ENCODE measurements at places on chromosomes 7 and 10.

GRCh38 chr10:50398823-50399222 lies 147.5 kb upstream of the ASAH2 start:
- DNase-seq, result no peak

DNA sequence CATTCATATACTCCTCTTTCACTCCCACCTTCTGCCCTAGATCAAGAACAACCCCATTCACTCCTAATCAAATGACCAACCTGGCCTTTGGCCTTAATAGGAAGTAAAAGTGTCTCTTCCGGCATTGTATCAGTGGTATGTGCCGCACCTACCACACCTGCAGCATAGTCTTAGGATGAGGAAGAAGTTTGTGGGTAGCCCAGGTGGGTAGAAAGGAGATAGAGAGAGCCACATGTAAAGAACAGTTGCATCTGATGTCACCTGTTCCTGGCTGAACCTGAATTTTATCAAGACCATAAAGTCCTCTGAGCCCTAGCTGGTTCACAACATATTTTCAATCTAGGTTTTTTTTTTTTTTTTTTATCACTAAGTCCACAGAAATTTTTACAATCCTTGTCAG lies 55.5 kb upstream of the PTPN12 start:
- no peak for DNase-seq

GRCh38 chr10:103459615-103460014 lies 915 bp upstream of the CALHM1 start:
- DNase-seq, result no peak

DNA sequence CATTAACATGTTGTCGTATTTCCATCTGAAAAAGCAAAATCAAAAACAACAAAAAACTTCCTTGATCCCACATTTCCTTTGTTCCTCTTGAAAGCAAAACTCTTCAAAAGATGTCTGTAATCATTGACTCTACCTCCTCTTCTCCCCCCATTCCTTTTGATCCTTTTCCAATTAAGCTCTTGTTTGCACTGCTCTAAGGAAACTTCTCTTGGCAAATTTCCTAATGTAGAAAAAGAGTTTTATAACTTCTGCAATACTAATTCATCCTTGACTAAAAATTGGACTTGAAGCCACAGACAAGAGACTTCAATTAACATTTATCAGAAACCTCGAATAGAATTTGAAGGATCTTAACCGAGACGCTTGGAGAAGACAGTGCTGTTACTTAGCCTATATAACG lies 317.1 kb upstream of the SEMA3C start:
- no peak for DNase-seq

DNA sequence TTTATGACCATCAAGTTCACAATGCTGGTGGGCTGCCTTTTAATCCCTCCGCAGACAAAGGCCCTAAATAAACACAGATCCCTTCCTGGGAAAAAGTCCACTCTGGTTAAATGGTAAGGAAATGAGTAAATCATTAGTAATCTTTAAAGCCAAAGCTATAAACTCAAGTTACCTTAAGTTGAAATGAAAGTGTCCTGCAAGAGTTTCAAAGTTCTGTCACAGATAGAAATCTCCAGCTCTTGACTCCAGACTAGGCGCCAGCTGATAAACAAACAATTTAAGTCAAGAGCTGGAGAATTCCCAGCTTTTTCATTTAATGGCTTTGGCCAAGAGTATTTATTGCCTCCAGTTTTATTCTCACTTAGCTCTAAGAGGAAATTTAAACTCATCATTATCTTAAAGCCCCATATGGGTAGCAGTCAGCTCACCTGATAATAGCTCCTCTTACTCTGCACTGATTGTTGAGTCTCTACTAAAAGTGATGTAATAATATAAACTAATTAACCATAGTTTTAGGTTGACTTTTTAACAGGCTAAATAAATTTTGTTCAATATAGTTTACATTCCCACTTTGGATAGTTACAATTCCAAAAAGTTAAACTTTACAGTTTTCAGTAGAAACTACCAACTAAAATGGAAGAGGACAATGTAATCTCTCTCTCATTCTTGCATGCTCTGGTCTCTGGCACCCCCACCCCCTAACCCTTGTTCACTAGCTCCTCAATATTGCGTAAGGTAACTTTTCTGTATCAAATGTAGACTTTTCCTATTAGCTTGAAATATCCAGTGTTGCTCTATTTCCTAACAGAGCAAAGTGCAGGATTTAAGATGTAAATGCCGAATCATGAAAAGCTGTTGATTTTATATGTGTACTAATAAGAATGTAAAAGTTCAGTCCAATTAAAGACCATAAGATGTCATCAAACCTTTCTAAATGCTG lies 56.1 kb downstream of the HIBADH start:
- no peak for DNase-seq

GRCh38 chr10:76231286-76231934 lies 800.0 kb downstream of the LRMDA start:
- DNase-seq, result no peak

DNA sequence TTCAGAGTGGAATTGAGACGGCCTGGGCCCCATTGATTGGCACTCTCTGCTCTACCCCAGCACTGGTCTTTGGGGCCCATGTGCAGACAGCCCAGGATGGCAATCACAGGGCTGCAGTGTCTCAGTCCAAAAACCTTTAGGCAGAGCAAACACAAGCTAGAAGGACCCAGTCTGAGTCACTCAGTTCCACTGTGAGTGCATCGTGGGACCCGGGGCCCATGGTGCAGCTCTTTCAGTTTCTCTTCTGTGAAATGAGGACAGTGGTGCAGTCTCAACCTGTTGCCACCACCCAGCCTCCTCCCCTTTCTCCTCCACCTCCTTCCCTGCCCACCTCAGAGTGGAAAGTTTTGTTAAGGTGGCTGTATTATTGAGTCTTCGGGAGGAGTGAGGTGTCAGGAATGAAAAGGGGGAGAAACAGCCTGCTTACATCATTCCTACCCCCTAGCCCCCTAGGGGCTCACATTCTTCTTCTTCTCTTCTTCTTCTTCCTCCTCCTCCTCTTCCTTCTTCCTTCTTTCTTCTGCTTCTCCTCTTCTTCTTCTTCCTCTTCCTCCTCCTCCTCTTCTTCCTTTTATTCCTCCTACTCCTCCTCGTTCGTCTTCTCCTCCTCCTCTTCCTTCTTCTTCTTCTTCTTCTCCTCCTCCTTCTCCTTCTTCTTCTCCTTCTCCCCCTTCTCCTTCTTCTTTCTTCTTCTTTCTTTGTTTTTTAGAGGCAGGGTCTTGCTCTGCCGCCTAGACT lies 19.5 kb upstream of the CARD11 start:
- peak; percentile 62 for DNase-seq

- no peak for DNase-seq
These were observed 89.2 kb upstream of the BMPER start for GRCh38 chr7:33816106-33816505.

GRCh38 chr10:21885940-21886339 lies 117.6 kb downstream of the DNAJC1 start:
- no peak for DNase-seq

DNA sequence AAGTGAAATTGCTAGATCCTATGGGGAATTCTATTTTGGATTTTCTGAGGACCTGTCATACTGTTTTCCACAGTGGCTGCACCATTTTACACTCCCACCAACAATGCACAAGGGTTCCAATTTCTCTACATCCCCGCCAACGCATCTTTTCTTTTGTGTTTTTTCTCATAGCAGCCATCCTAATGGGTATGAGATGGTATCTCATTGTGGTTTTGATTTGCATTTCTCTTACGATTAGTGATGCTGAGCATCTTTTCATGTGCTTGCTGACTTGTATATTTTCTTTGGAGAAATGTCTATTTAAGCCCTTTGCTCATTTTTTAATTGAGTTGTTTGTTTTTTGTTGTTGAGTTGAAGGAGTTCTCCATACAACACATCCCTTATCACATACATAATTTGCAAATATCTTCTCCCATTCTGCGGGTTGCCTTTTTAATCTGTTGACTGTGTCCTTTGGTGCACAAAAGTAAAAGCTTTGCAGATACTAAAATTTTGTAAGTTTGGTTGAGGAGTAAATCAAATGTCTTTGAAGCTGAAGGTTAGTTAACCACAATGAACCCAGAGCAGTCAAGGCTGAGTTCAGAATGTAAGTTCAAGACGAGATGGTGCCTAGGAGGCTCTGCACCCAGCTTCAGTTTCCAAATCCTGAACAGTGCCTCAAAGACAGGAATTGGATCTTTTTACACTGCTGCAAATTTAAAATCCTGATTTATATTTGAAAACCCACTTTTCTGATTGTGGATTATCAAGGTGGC lies 195.4 kb downstream of the COBL start:
- DNase-seq, result no peak

DNA sequence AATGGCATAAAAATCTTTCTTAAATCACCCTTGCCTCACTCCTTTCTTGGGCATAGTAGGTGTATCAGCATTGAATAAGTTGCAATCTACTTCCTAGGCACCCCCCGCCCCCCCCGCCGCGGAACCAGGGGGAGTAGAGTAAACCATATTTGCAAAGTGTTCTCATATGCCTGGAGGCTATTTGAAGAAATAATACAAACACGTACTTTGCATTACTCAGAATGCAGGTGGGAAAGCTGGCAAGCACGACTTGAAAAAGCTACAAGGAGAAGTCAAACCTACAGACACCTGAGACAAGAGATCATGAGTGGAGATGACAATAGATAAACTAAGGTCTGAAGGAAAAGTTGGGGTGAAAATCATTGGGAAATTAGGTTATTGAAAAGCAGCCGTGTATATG lies 65.6 kb downstream of the POM121L12 start:
- no peak for DNase-seq

DNA sequence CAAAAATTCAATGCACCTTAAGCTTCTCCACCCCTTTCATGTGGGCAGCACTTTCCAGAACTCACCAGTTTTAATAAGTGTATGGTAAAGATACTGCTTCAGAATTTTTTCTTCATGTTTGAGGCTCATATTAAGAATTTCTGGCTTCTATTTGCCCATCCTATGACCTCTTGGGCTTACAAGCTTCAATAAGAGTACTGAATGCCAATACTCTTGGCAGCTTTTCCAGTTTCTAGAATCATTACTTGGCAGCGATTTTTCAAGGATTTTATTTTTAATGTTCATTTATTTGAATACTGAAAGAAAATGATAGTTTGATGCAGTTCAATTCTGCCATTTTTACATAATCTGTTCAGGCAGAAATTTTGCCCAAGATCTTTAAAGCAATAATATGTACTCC lies 242.1 kb upstream of the KCND2 start:
- DNase-seq, result no peak

- DNase-seq, result no peak
These were observed 3.2 kb downstream of the PTPRN2 start for GRCh38 chr7:158584407-158584806.

- no peak for DNase-seq
These were observed 208.3 kb downstream of the PPP1R3A start for GRCh38 chr7:113710310-113711096.

DNA sequence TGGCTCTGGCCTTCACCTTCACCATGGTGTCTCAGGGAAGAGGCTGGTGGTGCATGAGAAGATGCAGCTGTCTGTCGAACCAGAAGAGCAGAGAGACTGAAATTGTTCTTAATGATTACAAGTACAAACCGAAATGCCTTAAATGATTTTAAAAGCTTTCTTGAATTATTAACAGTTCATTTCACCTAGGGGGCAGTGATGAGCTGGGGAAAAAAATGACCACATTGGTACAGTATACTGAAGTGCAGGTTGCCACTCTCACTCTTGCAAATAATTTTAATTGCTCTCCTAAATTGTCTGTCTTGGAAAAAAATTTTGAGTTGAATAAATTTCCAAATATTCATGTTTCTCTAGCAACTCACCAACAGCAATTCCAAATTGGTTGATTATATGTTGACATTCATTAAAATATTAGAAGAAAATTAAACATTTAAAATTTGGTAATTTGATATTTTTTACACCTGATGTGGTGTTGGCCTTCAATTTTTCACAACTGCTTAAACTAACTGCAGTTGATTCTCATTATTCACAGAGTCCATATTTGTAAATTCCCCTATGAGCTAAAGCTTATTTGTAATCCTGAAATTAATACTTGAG lies 692.6 kb downstream of the ZWINT start:
- DNase-seq, result no peak

DNA sequence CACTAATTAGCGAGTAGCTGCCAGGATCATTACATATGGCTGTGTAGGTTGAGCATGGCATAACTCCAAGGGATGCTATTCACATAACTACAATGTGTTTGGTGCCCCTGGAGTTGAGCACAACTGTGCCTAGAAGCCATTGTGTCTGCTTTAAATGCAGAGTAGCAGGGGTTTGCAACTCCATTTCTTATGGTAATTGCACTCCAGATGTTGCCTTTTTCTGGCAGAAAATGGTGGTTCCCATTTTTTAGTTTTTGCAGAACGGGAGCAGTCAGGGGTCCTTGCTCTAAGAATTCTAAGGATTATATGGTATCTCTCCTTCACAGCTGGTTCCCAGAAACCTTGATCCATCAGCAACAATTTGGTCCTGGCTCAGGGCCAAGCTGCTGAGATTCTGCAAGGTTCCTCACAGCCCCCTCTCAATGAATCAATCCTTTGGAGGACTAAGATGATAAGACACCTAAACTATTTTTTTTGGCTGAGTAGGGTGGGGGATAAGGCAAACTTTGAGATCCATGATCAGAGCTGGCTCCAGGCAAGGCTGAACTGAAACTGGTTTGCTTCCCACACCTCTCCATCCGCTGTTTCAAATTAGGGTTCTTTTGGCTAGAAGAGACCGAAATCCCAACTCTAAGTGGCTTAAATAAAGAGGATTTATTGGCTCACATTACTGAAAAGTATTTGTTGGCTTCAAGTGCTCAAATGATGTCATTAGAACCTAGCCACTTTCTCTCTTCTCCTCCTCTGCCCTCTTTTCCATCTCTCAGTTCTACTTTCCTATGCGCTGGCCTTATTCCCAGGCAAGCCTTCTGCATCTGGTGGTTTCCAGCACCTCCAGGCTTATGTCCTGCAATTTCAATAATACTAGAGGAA lies 97.5 kb upstream of the CCDC6 start:
- no peak for DNase-seq

DNA sequence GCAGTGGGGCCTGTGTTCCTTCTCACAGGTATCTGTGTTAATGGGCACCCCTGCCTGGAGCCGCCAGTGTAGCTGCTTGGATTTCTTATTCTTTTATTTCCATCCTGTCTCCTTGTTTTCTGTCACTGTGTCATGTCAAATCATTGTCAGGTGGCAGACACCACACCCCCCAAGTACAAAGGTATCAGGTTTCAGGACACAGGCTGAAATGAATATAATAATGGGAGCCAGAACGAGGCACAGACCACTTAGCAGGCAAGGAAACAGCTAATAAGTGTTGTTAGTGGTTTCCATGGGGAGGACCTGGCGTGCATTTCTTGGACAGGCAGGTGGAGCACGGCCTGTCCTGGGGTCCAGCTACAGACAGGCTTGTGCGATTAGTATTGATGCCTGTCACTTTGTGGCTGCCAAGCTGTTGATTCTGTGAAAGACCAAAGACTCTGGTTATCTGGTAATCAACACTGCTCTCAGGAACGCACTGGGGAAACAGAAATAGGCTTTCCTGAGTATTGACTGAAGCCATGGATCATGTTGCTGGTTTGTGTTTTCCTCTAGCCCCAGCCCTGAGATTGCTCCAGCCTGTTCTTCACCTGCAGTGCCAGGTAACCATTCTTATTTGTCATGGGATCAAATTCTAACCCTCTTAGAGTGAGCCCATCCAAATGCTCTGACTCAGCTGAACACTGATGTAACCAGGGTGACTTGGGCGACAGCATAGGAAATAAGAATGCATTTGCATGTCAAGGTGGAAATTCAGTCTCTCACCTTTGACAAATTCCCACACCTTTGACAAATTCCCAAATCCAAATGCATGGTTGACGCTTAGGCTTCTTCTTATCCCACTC lies 1002.0 kb downstream of the LRMDA start:
- DNase-seq, result no peak

All from activated effector memory CD4-positive, alpha-beta T cell treated with Interleukin-2 at 50 U/mL for 16 hours (primary cell).